ENCODE measurements at places on chromosomes 3 and 15. TPM values are rescaled to one million over a fixed set of nuclear protein-coding genes. Genes with fewer than 3 reads are reported as not detected.

DNA sequence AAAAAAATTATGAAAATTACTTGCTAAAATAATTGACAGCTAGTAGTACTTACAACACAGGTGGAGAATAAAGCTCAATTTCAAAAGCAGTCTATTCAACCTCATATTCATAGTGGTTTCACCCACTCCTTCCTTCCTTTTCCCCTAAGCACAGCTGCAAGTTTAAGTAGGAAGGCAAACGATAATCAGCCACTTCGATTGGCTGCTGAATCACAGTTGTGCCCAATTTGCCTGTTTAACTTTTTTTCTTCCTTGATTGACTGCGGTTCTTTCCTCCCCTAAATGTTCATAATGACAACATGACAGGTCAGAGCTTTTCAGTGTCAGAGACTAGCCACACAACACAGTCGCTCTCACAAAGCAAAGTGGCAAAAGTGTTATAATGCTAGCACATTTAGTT, 468.0 kb upstream of the GBE1 start:
- DNase-seq = no peak

- DNase-seq = no peak
Observed at GRCh38 chr3:38117163-38117716, 19.7 kb downstream of the ACAA1 start.

The SLC51B gene
- total RNA-seq = 2.9 TPM

The UCN2 gene
- total RNA-seq = not detected

Data from kidney (tissue), 22 donors.